ENCODE measurements at places on chromosomes 1 and 21. TPM values are rescaled to one million over a fixed set of nuclear protein-coding genes. Genes with fewer than 3 reads are reported as not detected.

GOLT1A gene
- not detected for total RNA-seq

DDAH1 gene
- total RNA-seq = 76.6 TPM

FMOD gene
- 0.59 TPM for total RNA-seq

S100A9 gene
- total RNA-seq = not detected

RNU1-4 gene
- total RNA-seq = under 0.01 TPM

APCS gene
- total RNA-seq = not detected

VCAM1 gene
- 0.37 TPM for total RNA-seq

C1QC gene
- not detected for total RNA-seq

TMEM79 gene
- 1.5 TPM for total RNA-seq

PBX1 gene
- total RNA-seq = 34.2 TPM

FCMR gene
- total RNA-seq = not detected

CBR3 gene
- 19.5 TPM for total RNA-seq

GUCA2A gene
- not detected for total RNA-seq

ZBTB8B gene
- under 0.01 TPM for total RNA-seq

LRRC3 gene
- 1.2 TPM for total RNA-seq

RGS18 gene
- not detected for total RNA-seq
